AG04449 (cell line): ENCODE measurements at places on chromosomes 11 and 22.

GRCh38 chr11:119874660-119875238 is 145.7 kb upstream of the NECTIN1 start:
- no peak for DNase-seq

GRCh38 chr11:94988748-94989147 is 15.2 kb downstream of the KDM4D start:
- DNase-seq, result no peak

DNA sequence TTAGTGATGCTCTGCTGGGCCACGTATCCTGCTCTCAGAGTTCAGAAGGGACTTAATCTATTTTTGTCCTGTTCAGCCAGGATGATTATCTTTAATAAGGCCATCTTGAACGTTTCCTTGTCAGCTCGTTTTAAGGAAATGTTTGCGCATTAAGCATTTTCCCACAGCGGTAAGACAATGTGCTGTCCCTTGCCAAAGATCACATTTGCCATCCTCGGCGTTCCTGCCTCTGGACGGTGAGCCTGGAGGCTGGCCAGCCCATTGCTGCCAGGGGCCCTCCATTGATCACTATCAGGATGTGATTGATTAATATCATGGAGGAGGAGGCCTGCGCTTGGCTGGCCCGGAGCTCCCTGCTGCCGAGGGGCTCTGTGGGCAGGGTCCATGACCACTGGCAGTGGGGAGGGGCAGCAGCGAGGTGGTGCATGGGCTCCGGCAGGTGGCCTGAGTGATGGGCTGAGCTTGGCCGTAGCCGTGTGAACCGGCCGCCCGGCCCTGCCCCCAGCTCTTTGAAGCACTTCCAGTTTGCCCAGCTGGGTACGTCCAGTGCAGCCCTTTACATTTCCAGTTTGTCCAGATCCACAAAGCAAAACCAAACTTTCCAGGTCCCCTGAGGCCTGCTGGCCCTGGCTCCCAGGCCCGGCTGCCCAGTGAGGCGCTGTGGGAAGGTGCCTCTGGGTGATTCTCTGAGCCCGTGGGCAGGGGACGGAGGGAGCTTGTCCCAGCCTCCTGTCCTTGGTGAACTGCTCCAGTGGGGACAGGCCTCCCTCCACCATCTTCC is 49.5 kb upstream of the SMIM38 start:
- no peak for DNase-seq

GRCh38 chr22:42434748-42435425 is 2.7 kb upstream of the NFAM1 start:
- no peak for DNase-seq

DNA sequence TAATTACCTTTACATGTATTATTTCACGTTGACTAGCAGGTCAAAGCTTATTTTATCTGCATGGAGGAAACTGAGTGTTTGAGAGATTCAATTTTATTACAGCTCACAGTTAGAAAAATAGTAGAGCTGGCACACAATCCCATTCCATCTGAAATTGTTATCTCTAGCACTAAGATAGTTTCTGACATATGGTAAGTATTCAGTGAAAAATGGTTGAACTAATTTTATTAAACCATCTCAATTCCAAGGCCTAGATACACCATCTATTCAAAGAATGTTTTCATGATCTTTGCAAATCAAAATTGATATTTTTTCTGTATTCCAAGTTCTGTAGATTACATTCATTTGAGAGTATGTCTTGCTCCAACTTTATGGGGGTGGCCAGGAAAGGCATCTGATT is 125.4 kb upstream of the FAT3 start:
- no peak for DNase-seq

GRCh38 chr11:117711331-117711730 is 85.7 kb downstream of the DSCAML1 start:
- DNase-seq, result no peak

DNA sequence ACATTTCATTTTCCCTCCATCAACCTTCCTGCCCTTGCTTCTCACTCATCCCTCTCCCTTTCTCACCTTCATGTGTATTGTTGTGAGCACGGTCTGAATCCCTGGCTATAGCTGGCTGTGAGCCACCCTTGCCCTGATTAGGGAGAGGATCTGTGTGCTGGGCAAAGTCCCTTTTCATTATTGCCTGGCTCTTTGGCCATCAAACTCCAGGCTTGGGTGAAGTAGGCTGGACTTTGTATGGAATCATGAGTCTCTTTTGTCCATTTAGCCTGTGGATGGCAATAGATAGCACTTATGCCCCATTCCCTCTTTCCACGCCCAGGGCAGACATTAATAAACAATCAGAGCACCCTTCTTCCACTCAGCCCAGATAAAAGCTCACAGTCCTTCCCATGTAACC is 6.7 kb downstream of the MYO18B start:
- no peak for DNase-seq

DNA sequence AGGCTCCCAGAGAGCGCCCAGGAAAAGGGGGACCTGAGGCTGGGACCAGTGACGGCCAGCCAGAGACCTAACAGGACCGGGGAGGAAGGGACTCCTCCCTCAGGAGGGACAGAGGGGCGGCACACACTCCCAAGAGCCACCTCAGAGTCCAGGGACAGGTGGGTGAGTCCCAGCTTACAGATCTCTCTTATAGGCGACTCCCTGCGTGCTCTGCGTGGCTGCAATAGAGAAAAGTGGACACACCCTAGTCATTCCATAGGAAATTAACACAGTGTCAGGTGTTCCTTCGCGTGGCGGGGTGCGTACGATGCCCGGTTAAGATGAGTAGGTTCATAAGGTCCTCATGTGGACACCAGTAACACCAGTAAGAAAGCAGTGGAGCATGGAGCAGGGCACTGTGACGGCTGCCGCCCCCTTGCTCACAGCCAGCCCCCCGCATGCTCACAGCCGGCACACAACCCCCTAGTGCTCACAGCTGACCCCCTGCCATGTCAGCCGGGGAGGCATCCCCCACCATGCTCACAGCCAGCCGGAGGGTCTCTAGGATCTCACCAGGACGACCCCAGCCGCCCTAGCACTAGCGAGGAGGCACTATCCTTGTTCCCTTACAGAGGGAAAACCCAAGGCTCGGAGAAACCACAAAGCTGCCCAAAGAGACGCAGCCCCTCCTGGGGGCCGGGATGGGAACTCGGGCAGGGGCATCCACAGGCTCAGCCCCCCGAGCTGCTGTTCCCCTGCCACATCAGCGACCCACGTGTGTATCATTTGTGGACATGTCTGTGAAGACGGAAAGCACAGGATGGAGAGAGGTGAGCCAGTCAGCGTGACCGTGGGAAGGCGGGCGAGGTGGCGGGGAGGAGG is 426.8 kb downstream of the TBC1D22A start:
- no peak for DNase-seq

DNA sequence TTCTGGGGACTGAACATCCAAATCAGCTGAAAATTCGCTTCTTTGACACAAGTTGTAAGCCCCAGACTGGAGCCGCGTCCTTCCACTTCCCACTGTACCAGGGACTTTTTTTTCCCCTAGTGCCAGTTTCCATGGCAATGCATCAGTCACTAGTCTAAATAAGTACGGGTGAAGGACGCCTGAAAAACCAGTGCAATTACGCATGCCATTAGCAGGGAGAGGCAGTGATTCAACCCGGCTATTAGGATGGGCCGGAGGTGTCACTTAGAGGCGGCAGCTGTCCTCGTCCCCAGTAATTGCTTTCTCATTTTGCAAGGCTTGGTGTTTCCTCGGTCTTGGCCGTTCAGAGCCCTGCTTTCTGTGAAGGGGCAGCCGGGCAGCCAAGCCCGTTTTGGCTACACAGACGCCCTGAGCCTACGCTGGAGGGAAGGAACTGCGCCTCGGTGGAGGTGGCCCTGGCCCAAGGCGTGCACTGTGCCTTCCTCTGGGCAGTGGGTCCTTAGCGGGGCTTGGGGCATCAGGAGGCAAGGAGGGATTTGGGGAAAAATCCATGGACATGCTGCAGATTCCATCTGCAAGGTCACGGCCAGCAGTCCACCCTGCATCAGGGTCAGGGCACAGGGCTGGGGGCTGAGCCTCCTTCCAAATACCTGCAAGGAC is 319.7 kb downstream of the CTTN start:
- no peak for DNase-seq

- DNase-seq, result no peak
Observed at GRCh38 chr11:73983741-73984538, 1.3 kb upstream of the UCP2 start.

- DNase-seq, result no peak
Observed at GRCh38 chr11:65591939-65592857, 3.4 kb downstream of the KCNK7 start.

DNA sequence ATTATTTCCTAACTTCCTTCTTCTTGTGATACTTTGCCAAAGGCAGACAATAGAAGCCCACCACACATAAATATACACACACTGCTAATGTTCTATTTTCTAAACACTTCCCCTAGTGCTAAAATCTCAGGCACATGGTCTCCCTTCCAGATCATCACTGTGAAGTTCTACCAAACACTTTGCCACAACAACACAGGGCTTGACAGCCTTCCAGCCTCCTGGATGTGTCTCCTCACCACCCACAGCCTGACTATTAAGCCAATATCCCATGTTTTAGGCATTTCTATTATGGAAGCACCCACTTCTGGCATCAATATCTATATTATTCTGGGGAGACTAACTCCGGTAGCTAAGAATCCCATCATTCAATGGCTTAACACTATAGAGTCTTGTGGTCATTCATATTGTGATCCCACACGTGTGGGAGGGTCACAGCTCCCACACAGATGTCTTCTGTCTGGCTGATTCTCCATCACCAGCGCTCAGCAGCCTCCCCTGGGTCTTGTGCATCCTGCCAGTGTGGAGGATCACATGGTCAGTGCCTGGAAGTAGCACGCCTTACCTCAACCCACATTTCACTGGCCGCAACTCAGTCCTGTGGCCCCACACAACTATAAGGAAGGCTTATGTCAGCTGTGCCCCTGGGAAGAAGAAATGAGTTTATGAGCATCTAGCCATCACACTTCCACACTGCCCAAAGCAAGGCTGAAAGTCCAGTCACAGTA is 29.0 kb downstream of the SPATA19 start:
- DNase-seq, result no peak

GRCh38 chr11:75773595-75774353 is 5.2 kb downstream of the DGAT2 start:
- DNase-seq, result no peak

DNA sequence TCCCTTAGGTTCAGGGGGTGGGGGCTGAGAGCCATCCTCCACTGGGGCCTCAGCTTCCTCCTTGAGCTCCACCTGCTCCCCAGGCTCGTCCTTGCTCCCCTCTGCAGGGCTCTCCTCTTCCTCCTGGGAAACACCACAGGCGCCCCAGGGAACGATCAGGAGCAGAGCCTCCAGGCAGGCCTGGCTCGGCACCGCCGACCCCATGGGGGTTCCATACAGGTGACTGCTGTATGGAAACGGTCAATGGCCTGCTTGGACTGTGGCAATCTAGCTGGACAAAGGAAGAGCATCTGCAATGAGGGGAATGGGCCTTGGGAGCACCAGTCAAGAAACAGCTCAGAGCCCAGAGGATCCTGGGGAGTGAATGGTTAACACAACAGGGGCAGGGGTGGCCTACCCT is 7.9 kb downstream of the HYOU1 start:
- no peak for DNase-seq

GRCh38 chr11:112336356-112336886 is 75.8 kb upstream of the PLET1 start:
- DNase-seq, result no peak

DNA sequence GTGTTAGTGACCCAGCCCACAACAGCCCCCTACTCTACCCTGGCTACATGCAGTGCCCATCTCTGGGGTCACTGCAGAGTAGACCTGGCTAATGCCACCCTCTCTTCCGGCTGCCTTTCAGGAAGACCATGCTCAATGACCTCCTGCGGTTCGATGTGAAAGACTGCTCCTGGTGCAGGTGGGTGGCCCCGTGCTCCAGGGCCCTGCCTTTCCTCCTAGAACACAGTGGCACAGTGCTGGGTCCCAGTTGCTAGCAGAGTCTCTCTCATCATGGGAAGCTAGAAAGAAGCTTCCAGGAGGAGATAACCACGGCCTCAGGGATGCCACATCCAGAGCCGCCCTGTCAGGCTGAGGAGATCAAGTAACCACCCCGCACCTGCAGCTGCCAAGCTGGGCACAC is 3.6 kb downstream of the LZTR1 start:
- no peak for DNase-seq

DNA sequence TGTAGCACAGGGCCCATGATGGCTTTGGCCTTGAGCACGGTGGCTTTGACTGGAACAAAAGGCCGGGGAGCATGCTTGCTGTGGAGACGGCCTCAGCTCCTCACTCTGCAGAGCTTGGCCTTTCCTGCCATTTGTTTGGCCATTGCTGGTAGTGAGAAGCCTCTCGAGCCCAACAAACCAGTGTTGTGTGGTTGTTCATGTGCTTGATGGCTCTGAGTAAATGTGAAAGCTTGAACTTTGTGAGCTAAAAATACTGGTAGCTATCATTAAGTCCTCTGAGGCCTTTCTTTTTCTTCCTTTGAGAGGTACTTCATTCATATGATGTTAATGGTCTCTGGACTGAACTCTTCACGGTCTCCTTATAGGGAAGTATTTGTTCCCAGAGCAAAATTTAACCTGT is 39.6 kb downstream of the NAT10 start:
- no peak for DNase-seq

- DNase-seq, result no peak
Observed at GRCh38 chr22:31728857-31729256, 21.1 kb downstream of the PRR14L start.

GRCh38 chr11:8019314-8020243 is 32.4 kb downstream of the EIF3F start:
- no peak for DNase-seq

DNA sequence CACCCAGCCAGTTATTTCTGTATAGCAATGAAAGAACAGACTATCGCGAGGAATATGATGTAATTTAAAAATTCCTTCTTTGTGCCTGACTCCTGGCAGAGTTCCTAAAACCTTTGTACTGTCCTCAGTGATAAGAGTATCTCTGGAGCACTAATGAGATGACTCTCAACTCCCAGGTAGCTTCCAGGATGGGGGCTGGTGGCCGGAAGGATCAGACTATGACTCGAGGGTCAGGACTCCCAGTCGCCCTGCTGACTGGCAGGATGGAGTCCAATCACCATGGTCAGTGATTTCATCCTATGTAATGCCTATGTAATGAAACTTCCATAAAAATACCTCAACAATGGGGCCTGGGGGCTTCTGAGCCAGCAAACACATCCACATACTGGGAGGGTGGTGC is 135.1 kb downstream of the SHANK2 start:
- no peak for DNase-seq

GRCh38 chr11:16921019-16921418 is 93.2 kb downstream of the PLEKHA7 start:
- no peak for DNase-seq

DNA sequence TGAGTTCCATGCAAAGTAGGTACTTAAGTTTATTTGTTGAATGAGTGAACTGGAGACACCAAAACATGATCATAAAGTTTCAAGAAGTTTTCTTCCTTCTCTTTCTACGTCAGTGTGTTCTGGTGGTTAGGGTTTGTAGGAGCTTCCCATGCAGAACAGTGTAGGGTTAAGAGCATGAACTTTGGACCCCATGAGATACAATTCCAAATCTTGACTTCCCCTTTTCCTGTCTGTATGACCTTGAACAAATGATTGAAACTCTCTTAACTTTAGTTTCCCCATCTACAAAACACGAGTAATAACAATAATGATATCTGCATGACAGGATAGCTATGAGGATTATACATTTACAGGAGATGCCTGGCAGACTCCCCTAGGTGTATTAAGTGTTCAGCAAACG is 41.0 kb upstream of the TENM4 start:
- DNase-seq, result no peak
